ENCODE measurements at places on chromosomes 1 and 21.

- DNase-seq: no peak
Observed at GRCh38 chr1:203700901-203701300, 64.1 kb upstream of the LAX1 start.

GRCh38 chr1:228839656-228840055 is 104.4 kb downstream of the RHOU start:
- no peak for DNase-seq

GRCh38 chr1:241582921-241583321 is 50.7 kb downstream of the KMO start:
- DNase-seq: no peak

DNA sequence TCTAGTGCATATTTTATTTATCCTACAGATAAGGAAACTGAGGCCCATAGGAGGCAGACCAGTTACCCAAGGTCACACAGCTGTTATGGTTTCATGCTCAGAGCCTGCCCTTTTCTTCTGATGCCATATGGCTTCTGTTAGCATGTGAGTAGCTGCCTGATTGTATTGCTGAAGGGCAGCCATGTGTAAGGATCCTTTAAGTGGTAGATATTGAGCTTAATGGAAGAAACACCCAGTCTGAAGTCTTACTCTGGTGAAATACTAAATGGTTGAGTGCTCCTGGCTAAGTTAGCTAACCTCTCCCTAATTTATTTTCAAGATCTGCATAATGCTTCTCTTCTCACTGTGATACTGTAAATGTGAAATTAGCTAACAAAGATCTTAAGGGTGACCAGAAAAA is 30.9 kb downstream of the ADAMTS5 start:
- no peak for DNase-seq

GRCh38 chr1:184465489-184466146 is 78.8 kb downstream of the C1orf21 start:
- DNase-seq: no peak

- DNase-seq: no peak
Observed at GRCh38 chr1:57897581-57897980, 473.7 kb upstream of the DAB1 start.

DNA sequence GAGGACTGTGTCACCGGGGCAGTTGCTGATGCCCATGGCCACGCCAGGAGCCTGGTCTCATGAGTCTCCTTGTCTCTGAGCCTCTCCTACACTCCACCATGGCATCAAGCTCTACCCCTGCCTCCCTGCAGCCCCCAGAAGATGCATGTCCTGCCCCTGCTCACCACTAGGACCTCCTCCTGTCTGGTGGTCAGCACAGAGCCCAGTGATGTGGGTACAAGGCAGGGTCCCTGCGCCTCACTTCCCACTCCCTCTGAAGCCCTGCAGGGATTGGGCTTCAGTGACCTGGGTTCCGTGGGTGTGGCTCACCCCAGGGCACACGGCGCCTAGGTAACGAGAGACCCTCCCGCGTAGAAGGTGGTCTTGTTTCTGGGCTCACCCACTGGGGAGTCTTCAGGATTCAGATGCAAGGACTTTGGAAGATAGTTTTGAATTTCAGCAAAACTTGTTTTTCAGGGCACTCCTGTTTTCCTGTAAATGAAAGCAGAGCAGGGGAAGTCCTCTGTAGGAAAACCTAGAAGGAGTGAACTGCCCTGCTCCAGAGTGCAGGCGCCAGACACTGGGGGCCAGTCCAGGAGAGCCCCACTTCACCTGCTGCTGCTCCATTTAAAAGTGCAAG is 2.8 kb downstream of the COL18A1 start:
- DNase-seq: no peak

DNA sequence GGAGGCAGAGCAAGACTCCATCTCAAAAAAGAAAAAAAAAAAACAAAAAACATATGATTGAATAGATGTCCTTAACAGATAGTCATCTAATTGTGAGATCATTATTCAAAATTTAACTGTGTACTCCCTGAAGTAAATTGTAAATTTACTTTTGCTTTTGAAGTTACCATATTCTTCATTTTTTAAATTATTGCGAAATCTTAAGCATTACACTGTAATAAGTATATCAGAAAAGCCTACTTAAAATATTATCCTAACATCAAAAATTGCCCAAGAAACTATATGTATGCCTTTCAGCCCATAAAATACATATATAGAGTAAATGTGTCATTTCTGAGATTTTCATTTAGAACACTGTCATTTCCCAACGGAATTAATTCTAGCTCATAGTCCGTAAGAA is 91.9 kb downstream of the AK5 start:
- no peak for DNase-seq

DNA sequence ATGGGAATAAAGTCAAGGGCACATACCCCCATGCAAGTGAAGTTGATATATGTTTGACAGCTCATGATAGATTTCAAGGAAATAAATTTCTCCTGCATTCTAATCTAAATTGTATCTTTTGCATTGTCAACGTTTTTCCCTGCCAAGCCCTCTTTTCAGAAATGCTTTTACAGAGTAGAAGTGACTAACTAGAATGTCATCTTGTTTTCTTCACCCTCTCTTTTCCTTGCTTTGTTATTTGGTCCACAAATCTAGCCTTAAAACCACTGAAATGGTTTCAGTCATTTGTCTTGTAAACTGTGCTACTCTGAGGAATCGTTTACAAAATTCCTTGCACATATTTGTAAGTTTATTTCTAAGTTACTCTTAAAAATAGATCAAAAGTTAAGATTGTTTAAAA is 600.8 kb upstream of the CXADR start:
- DNase-seq: no peak

GRCh38 chr1:116435806-116436610 is 63.0 kb downstream of the ATP1A1 start:
- no peak for DNase-seq

GRCh38 chr1:199858856-199859255 is 168.7 kb upstream of the NR5A2 start:
- DNase-seq: no peak

- DNase-seq: no peak
Observed at GRCh38 chr1:159079525-159079924, 3.0 kb upstream of the AIM2 start.

GRCh38 chr1:27416387-27417111 is 24.1 kb downstream of the GPR3 start:
- DNase-seq: peak; percentile 48

- no peak for DNase-seq
Observed at GRCh38 chr1:244672946-244673682, 20.2 kb downstream of the DESI2 start.

- no peak for DNase-seq
Observed at GRCh38 chr1:10968411-10968826, 44.0 kb upstream of the TARDBP start.

DNA sequence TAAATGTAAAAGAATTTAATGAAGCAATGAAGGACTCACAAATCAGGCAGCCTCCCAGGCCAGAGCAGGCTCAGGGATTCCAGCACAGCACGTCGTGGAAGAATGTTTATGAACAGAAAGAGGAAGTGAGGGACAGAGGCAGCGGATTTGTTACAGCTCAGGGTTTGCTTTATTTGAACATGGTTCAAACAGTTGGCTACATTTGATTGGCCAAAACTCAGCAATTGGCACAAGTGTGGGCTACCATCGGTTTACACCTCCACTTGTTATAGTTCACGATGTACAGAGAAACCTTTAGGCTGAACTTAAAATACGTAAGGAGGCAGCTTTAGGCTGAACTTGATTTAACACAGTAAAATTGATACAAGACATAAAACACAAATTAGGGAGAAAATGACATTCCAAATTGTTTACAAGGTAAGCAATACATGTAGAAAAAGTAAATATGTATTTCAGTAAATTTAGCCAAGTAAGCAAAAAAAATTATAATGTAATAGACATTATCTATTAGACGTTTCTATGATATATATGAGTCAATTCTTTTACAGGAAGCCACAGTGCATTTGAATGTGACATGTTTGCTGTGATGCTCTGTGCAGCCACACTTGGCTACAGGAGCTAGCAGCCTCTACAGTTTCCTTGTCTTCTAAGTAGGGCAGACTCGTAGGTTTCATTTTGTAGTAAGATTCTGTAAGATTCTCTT is 126.5 kb downstream of the ADSS2 start:
- DNase-seq: peak; percentile 56

- no peak for DNase-seq
Observed at GRCh38 chr21:25878344-25878743, 143.6 kb downstream of the GABPA start.

DNA sequence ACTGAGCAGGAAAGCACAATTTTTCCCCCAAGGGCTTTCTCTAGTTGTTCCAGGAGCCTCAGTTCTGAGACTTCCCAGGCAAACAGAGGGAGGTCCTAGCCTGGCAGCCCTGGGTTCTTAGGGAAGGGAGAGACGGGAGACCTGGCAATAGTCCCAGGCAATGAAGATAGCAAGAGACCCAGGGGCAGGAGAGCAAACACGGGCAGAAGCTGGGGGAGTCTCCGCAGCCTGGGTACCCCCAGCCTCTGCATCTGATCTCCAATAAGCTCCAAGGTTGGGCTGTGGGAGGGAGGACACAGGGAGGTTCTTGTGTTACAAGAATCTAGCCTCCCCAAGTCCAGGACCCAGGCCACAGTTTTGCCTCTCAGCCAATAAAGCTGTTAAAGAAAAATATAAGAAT is 2.4 kb downstream of the BLACAT1 start:
- DNase-seq: no peak

- DNase-seq: no peak
Observed at GRCh38 chr1:181608386-181608785, 125.1 kb downstream of the CACNA1E start.

- no peak for DNase-seq
Observed at GRCh38 chr21:33171616-33172169, 58.0 kb upstream of the IFNAR2 start.
